ENCODE measurements at places on chromosomes 4 and X.

GRCh38 chrX:150018931-150019361, 80.7 kb upstream of the EOLA2 start:
- no peak for DNase-seq

DNA sequence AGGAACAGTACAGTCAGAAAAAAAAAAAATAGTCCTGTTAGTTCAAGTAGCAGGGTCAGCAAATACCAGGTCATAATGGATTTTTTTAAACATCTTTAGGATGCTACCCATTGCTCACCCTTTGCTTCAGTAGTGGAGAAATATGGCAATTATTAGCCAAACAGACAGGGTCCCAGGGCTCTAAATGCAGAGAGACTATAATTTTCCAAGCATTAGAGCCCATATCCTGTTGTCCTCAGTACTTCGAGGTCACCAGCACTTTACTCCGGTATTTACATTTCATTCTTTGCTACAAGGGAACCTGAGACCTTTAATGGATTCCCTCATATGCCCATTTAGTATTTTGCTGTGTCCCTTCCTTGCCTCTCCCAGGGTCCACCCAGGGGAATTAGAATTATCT, 1562.9 kb upstream of the TENM3 start:
- DNase-seq, result no peak

DNA sequence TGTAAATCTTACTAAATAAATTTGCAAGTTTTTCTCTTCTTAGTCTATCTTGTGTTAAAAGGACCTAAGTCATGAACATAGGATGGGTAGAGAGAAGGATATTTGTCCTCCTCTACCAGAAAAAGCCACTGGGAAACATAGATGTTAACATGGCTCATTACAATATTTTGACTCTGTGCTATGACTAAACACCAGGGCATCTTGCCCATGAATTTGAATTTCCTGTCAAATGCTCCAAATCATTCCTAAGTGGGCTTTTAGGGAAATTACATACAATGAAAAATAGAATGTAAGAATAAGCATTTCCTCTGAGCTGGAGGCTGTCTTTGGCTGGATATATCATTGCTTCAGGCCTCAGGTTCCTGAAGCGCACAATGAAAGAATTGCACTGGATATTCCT, 39.1 kb downstream of the ANOS1 start:
- DNase-seq, result no peak

GRCh38 chr4:1763550-1764080, 29.5 kb upstream of the FGFR3 start:
- peak; percentile 47 for DNase-seq

DNA sequence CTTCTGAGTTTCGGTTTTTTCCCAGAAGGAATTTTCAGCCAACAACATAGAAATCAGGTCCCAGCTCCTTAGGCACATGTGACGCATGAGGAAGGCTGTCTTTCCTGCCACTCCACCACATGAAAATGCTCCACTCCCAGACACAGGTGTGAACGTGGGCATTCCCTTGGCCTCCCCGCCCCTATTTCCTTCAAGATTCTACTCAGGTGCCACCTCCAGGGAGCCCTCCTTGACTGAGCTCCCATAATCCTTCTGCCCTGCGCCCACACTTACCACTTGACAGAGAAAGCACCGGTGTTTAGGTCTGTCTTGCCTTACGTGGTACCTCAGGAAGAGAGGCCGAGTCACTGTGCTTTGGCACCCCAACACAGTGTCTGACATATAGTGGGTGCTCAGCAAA, 44.4 kb upstream of the CENPU start:
- DNase-seq, result no peak

DNA sequence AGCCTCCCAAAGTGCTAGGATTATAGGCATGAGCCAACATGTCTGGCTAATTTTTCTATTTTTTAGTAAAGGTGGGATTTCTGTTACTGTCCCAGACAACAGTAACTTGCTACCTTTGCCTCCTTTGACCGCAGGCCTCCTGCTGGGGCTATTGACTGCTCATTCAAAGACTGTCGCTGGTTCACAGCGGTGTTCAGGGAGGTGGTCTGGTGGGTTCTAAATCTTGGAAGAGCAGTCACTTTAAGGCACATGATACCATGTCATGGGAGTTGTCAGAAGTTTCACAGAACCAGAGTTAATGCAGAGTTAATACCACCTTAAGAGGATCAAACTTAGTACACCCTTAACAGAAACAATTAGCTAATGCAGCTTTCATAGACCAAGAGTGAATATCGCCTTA, 3.8 kb downstream of the ASMT start:
- DNase-seq, result no peak

- DNase-seq, result no peak
Observed at GRCh38 chr4:123553733-123554637, 157.4 kb downstream of the SPRY1 start.

DNA sequence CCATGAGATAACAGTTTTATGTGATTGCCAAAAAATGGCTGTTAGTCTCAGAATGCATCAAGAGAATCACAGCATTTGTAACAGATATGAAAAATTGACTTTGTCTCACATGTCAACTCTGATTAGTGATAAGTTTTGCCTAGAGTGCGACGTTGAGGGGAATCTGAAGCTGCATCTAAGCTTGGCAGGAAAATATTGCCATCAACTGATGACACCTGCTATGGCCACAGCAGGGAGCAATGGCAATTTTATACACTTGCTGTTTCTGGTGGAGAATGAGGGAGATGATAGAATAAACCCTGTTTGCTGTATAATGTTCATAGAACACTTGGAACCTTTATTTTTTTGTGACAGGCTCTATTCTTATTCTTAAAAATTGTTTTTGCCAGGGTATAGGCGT, 205.4 kb upstream of the GNPDA2 start:
- DNase-seq, result no peak

DNA sequence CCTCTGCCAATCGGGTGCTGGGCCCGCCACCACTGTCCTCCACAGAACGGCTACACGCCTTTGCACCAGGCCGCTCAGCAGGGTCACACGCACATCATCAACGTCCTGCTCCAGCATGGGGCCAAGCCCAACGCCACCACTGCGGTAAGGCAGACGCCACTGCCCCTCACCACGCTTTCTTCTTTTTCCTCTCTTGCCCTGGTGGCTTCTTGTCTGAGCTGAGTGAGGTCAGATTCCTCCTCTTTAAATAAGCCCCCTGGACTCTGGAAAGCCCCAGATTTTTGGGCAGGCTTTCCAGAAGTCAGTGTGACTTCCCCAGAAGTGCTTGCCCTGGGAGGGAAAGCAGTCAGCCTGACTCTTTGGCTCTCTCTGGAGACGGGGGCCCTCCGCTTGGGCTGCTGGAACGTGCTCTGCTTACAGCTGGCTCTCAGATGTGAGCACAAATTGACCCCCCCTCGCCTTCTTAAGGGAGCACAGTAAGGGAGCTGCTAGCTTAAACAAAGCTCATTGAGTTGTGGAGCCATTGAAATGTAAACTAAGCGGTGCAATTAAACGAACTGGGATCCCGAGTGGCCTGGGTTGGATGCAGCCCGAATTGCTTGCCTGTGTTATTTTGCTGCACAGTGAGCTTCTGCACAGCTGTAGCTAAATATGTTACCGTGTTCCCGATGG, 243.1 kb downstream of the ANK2 start:
- DNase-seq, result peak; percentile 44

DNA sequence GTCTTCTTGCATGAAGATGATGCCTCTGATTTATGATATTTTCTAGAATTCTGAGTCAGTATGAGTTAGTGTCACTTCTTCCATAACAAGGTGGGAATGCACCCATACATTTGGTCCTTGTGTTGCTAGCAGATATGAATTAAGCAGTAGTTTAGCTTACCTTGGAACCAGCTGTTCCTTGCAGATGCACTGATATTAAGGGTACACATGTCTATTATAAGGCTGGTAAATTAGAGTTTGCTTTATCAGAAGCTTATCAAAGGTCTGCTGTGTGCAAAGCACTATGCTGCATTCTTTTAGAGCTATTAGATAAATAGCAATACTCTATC, 36.5 kb downstream of the AFF1 start:
- no peak for DNase-seq

DNA sequence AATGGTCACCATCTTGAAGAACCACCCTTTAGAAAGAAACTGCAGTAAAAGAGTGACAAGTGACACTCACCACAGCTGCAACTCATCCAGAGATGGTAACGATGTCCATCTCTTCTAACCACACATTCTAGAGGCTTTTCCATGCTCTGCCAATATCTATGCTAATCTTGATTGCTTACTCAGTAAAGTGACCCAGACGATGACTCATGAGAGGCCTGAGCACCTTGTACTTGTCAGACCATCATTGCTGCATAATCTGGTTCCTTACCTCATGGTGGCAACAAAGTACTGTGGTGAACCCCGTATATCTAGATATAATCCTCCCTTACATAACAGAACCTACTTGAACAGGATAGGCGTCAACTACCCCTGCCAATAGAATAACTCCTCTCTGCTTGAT, 75.6 kb downstream of the CCNG2 start:
- no peak for DNase-seq

DNA sequence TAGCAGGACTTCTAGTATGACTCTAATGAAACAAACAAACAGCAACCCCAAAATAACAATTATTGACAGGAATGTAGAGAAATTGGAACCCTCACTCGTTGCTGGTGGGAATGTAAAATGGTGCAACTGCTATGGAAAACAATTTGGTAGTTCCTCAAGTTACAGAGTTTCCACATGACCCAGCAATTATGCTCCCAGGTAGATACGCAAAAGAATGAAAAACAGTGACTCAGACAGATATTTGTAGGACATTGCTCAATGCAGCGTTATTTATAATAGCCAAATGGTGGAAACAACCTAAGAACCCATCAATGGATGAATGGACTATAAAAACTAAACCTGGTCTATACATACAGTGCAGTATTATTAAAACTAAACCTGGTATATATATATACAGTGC, 646.1 kb upstream of the FRG1 start:
- no peak for DNase-seq

DNA sequence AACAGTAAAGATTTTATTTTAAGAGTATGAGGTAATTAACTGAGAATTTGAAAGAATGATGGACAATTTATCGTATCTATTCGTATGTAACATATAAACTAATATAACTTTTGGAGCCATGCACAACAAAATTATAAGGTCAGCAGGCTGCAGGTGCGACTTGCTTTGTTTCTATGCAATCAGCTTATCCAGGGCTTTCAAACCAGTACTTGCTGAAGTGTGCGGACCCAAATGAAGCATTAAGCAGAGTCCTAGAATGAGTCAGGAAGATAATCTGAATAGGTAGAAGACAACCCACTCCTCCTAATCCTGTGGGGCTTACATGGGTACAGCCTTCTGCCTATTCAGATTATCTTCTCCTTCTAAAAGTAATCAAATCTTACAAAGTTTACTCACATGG, 2.1 kb downstream of the NSD2 start:
- DNase-seq, result no peak

GRCh38 chrX:9604111-9604907, 139.5 kb downstream of the TBL1X start:
- DNase-seq, result peak; percentile 74

GRCh38 chrX:9558615-9559014, 93.8 kb downstream of the TBL1X start:
- no peak for DNase-seq

- DNase-seq, result no peak
Observed at GRCh38 chrX:9555354-9555753, 90.5 kb downstream of the TBL1X start.

- DNase-seq, result no peak
Observed at GRCh38 chr4:2413821-2414610, 4.4 kb downstream of the ZFYVE28 start.
